ENCODE measurements at places on chromosomes 7 and 10.

GRCh38 chr7:44561962-44562621, 11.6 kb downstream of the DDX56 start:
- DNase-seq = no peak

DNA sequence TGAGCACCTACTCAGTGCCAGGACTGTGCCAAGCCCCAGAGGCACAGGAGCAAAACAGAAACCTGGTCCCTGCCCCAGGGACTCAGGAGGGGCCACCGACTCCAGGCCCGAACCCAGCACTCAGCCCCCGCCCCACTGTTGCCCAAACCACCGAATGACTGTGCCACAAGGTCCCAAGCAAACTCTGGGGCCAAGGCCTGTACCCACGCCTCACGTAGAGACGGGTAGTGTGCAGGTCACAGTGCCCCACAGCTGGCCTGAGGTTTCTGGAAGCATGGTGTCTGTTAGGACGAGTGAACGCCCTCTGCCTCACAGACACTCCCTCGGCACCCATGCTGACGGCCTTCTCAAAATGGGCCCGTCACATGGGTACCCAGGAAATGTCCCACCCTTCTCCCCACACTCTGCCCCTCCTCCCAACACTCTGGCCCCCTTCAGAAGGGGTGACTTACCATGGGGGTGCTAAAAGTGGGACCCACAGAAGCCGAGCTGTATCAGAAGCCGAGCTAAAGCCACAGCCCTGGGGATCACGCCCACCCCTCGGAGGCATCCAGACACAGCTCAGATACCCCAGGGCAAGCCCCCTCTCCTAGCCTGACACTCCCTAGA, 44.2 kb downstream of the CTBP2 start:
- no peak for DNase-seq

DNA sequence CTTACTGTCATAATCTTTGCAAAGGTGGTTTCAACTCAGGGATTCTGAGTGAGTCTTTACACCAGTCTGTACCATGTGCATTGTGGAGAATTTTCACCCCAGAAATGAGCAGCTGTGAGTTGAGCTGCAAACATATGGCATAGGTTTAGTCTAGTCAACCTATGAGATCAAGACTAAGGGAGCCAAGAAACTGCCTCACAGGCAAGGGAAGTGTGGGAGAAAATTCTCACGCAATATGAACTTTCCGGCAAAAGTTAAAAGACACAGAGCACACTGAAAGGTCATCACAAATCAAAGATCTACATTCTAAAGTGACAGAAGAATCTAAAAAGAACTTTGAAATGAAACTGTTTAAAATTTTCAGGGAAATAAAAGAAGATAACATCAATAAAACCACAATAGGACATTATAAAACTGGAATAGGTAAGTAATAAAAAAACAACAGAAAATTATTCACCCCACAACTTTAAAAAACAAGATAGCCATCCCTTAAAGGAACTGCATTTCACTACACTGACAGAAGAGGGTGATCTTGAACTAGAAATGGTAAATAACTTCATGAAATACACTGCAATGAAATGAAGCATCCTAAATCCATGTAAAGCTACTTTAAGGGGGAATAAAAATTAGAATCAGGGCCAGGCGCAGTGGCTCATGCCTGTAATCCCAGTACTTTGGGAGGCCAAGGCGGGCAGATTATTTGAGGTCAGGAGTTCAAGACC, 63.5 kb downstream of the LGI1 start:
- no peak for DNase-seq

DNA sequence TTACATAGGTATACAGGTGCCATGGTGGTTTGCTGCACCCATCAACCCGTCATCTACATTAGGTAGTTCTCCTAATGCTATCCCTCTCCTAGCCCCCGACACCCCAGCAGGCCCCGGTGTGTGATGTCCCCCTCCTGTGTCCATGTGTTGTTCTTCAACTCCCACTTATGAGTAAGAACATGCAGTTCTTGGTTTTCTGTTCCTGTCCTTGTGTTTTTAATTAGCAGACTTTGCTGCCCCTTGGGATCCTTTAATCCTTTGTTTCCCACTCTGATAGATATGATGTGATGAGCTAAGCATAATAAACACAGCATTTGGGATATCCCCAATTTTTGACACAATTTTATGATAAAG, 71.1 kb upstream of the PALS2 start:
- DNase-seq = no peak

GRCh38 chr10:59586407-59586891, 123.2 kb downstream of the SLC16A9 start:
- DNase-seq = no peak

DNA sequence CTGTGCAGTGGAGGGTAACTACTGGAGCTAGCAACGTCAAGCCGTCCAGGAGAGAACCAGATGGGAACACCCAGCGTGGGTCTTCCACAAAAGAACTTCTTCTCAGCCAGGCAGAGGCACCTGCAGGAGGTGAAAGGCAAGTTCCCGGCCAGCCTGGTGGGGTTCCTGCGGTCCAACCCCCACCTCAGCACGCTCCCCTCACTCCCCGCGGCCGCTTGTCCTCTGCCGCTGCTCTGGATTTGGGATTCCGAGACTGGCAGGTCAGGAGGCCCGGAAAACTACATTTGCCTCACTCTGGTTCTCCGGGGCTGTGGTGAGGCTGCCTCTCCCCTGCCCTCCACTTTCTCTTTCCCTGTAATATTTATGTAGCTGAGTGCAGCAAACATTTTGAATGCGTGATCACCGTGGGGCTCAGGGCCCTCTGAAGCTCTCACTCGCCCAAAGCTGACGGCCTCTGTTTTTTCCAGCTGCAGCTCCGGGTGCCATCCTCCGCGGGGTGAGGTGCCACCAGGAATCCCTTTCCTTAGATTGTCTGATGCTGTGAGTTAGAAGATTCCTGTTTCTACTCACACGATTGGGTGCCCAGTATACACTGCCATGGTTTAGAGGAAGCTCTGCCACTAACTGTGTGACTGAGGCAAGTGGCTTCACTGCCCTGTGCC, 366.9 kb downstream of the DNAJB6 start:
- DNase-seq = no peak

GRCh38 chr7:17934612-17935240, 5.6 kb downstream of the SNX13 start:
- no peak for DNase-seq

GRCh38 chr10:86371691-86372090, 5.1 kb upstream of the GRID1 start:
- DNase-seq = no peak

- no peak for DNase-seq
Measured at GRCh38 chr7:99393355-99394187, 14.8 kb downstream of the PDAP1 start.

- no peak for DNase-seq
Measured at GRCh38 chr10:122290334-122290733, 19.2 kb downstream of the BTBD16 start.

GRCh38 chr10:69734797-69735468, 66.8 kb upstream of the COL13A1 start:
- DNase-seq = no peak

DNA sequence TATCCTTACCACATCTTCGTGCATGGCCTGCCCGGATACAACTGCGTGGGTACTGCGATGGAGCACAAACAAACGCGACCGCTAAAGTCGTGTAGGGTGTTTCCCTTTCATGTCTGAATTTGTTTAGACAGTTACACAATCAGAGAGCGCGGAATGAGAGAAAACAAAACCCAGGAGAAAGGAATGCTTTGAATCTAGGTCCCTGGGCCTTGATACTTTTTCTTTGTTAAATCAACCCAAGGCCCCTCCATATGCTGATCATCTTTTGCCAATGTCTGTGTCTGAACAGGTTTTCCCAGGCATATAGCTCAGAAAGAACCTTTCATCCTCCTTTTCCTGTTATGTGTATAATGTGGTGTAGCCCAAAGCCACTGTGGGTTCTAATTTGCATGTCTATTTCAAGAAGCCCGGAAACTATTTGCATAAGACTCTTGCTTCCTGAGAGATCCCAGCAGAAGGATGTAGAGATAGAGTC, 145.8 kb downstream of the FRMD4A start:
- DNase-seq = peak; percentile 12

GRCh38 chr10:79159141-79159651, 90.4 kb downstream of the ZMIZ1 start:
- no peak for DNase-seq

DNA sequence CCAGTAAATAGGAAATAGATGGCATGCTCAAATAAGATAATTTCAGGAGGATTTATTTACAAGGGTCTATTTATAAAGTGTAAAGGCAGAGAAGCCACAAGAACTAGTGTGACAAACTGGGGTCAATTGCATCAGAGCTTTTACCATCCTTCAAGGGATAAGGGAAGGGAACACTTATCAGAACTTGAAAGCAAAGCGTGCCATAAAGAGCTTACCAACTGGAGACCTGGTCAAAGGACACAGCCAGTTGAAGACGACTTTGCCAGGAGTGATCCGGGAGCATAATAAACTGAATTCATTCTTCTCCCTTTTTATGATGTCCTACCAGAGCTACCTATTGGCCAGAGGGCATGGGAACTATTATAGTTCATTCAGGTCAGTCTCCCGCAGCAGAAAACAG, 3.2 kb upstream of the PPP1R3A start:
- no peak for DNase-seq

GRCh38 chr7:137882806-137883205, 36.0 kb upstream of the DGKI start:
- DNase-seq = no peak

DNA sequence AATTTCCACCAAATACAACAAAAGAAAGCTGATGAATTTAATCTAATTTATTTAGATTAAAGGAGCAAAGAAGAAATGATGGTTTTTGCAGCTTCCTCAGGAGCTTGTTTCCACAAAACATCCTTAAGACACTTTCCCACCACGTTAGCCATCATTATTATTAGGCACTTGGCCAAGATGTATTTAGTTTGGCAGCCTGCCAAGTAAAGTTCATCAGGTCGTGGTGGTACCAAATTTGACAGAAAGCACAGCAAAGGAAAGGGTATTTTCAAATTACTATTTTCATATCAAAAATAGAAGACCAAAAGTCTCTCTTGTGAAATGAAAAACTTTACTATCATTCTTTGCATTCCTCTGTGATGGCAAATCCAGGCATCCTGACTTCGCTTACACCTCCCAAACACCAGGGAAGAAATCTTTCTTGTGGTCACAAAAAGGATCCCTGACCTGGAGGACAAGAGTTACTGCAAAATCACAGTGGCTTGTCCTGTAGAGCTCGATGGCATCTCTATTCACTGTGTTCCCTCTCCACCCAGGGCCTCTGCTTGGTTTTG, 123.1 kb upstream of the INHBA start:
- no peak for DNase-seq

GRCh38 chr10:133163889-133164815, 4.1 kb downstream of the KNDC1 start:
- DNase-seq = no peak

- no peak for DNase-seq
Measured at GRCh38 chr7:2818121-2818520, 26.0 kb downstream of the GNA12 start.

GRCh38 chr7:158911734-158912133, 55.4 kb downstream of the DYNC2I1 start:
- no peak for DNase-seq

- DNase-seq = no peak
Measured at GRCh38 chr7:30928254-30928872, 16.7 kb downstream of the AQP1 start.

DNA sequence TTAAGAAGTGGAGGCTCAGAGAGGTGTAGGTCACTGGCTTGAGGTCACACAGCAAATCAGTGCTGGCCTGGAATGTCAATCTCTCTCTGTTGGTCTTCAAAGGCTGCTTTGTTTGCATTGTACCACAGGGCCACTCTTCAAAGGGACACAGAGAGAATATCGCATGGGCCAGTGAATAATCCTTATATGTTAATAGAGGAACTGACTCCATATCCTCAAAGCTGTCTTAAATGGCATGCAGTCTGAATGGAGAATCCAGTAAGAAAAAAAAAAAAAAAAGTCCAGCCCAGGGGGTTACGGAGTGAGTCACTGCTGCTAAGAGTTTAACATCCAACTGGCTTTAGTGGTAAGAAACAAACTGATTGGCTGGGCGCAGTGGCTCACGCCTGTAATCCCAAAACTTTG, 54.1 kb downstream of the NRAP start:
- DNase-seq = no peak

DNA sequence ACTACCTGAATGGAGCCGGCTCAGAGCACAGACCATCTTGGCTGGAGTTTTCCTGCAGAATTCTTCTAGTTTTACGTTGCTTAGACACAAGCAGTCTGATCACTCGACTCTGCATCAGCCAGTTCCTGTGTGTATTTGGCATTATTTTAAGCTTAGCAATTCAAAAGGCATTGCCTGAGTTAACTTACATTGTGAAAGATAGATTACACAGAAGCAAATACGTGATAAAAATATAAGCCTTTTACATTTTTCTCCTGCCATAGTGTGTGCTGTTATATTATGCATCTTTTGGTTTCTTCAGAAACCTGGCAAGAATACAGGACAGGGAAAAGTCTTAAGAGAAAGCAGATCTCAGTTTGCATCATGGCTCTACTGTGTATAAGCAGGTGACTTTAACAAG, 98.1 kb downstream of the LRRC4 start:
- DNase-seq = no peak

GRCh38 chr7:21104124-21104500, 317.4 kb upstream of the SP8 start:
- no peak for DNase-seq

GRCh38 chr7:151429237-151429559, 10.7 kb downstream of the CRYGN start:
- DNase-seq = no peak

DNA sequence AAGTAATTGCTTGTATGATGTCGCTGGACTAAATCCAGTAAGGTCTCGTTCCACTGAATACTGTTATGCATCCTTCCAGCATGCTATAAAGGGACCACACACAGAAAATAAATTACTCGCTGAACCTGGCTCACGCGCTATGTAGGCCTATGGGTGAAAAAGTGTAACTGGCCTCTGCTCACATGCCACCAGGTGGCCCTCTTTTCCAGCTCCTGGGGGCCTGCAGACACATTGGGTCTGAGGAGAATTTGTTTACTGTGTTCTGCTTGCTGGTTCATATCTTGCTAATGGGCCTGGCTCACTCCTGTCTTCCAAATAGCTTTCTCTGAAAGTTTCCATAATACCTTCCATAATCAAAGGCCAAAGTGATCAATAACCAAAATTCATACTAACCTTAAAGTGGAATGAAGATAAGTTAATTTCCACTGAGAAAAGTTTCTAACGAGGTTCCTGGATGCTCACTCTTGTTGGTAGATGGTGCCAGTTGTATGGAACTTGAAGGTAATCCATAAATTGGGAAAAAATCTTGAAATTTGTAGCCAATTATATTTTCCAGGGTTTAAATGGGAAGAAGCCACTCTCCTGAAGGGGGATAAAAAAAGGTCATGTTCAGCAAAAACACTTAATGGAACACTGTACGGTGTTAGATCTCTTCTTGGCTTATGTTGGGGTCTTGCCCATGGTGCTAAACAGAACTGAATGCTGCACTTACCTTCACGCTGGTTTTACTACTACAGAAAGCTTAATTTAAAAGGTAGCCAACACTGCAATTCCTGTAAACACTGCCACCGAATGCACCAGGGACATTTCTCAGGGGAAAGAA, 27.0 kb upstream of the ZPBP start:
- DNase-seq = no peak

GRCh38 chr7:121388950-121389349, 7.2 kb downstream of the FAM3C start:
- no peak for DNase-seq
